ENCODE measurements at places on chromosomes 2 and 18. TPM values are rescaled to one million over a fixed set of nuclear protein-coding genes. Genes with fewer than 3 reads are reported as not detected.

- DNase-seq = no peak
Measured at GRCh38 chr2:156329031-156329926, 3.2 kb downstream of the NR4A2 start.

- DNase-seq = no peak
Measured at GRCh38 chr18:59041819-59042815, 97.6 kb upstream of the SEC11C start.

DNA sequence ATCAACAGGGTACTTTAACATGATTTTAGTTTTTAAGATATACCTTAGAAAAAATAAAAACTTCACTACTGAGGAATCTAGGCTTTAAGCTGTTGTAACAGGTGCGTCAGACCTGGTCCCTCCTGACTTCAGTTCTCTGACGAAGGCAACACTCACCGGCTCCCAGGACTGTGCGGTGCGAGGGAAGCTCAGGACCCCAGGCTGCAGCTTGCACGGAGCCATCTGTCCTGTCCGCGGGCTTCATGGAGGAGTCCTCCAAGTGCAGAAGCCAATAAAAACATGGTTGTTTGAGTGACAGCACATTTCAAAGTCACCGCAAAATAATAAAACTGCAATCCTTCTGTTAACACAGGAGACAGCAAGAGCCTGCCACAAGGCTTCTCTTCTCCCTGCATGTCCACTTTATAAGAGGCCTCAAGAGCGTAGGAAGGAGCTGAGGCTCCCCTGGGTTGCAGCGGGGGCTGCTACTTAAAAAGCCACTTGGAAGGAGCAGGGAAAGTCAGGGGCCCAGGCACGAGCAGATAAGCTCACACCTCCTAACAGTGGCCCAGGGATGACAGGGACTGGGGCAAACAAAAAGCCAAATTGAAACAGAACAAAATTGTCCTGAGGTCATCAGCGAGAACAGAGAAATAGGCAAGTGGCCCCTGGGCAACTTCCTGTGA lies 4.6 kb downstream of the HJURP start:
- no peak for DNase-seq

GRCh38 chr18:28588884-28589549 lies 412.1 kb upstream of the CDH2 start:
- no peak for DNase-seq

- DNase-seq = no peak
Measured at GRCh38 chr2:66583881-66584280, 149.0 kb downstream of the MEIS1 start.

- DNase-seq = no peak
Measured at GRCh38 chr2:11750422-11750821, 4.0 kb downstream of the LPIN1 start.

DNA sequence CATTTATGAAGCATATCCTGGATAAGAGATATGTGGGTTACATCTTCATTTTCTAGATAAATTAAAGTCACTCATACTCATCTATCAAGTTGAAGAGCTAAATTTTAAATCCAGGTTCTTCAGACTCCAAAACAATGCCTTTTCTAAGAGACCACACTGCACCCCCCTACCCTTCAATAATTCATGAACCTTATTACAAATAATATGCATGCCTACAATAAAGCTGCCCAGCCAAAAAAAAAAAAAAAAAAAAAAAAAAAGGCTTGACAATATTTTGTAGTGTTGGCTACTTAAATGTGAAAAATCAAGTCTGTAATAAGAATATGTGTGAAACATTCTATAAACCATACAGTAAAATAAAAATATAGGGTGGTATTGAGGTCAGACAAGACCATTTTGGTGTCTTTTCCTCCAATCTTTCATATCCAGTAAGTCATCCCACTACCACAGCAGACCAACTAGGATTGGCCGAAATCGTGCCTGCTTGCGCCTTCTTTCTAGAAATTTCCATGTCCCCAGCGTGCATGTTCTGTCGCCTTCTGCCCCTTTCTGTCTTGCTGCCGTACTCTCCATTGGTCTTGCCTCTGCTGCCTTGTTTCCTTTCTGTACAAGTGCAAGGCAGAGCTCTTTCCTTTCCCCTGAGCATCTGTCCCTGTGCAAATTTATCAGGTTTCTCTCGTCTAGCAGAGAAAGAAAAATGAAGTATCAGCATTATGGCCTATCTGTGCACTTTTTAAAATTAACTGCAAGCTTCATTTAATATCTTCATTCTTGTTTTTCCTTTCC lies 92.6 kb upstream of the NDUFV2 start:
- DNase-seq = no peak

- no peak for DNase-seq
Measured at GRCh38 chr2:48265169-48266030, 264.6 kb upstream of the STON1 start.

DNA sequence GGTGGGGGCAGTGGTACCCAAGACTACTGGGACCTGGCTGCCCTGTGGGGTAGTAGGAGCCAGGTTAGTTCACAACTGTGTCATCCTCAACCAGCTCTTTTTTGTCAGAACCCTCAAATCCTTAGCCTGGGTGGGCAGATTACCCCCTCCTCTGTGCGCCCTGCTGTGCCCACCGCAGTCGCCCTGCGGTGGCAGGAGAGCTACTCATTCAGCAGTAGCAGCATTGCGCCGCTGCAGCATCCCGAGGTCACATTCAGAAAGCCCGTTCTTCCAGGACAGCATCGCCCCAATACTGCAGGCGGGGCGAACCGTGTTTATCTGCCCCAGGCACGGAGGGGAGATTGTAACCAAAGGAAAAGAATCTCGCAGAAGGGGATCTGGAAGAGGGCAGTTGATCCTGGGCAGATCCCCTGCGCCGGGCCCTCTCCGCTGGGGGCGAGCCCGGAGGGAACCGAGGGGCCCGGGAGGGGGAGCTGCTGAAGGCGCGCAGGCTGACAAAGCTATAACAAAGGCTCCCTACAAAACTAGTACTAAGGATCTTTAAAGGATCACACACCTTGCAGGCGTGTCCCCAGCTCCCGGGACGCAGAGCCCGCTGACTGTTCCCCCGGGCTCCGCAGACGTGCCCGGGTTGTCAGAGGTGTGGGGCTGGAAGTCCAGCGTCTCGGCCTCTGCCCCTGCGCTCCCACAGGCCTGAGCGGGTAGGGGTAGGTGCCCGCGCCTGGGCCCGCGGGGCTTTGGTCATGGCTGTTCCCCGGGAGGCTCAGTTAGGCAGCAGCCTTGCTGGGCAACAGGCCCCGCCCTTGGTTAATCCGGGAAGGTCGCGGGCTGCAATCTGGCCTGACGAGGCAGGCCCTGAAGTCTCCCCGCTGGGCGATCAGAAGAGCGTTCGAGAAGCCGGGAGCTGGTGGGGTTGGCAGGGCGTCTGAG lies 13.2 kb downstream of the POU3F3 start:
- no peak for DNase-seq

GRCh38 chr2:26769089-26769761 lies 5.1 kb downstream of the SLC35F6 start:
- peak; percentile 52 for DNase-seq

DNA sequence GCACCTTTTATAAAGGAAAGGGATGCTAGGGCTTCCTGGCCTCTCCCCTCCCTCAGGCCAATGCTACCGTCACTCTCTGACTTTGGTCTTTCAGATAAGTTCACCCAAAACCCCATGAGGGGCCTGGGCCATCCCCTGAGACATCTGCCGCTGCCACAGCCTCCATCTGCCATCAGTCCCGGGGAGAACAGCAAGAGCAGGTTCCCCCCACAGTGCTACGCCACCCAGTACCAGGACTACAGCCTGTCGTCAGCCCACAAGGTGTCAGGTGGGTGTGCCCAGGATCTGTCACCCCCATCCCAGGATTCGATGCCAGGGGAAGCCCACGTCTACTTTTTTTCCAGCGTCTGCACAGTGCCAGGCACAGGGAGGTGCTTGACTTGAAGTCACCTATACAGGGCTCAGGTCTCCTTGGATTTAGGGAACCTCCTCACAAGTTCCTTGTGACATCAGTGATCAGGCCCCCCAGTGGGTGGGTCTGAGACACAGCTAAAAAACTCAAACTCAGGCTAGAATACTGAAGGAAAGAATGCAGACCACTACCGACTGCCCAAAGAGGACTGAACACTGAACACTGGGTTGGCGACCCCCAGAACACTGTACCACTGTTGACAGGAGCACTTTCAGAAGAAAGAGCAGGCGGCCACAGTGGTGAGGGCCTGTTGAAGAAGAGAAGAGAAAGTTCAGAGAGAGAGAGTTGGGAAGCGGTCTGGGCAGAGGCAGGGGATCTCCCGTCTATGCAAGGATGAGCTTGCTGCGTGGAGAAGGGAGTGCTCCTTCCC lies 85.3 kb downstream of the EPAS1 start:
- no peak for DNase-seq

- DNase-seq = no peak
Measured at GRCh38 chr2:56682397-56682760, 498.6 kb downstream of the CCDC85A start.

DNA sequence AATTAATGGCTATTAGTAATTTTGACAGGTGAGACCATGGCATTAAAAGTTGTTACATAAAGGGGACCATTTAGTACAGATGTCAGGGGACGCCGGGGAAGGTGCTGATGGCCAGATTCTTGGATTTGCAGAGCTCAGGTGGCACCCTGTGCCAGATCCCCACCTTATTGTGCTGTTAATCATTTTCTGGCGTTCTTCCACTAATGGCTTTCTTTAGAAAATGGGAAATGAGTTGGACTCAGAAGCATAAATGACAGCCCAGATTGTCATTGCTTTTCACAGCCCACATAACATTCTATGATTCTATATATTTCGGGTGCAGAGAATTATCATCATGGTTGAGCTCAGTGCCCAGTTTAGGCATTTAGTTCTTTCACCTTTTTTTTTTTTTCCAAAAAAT lies 257.2 kb upstream of the TCF4 start:
- no peak for DNase-seq

- no peak for DNase-seq
Measured at GRCh38 chr2:45937990-45938389, 286.5 kb downstream of the PRKCE start.

GRCh38 chr2:42519624-42520023 lies 25.8 kb upstream of the KCNG3 start:
- DNase-seq = no peak

GRCh38 chr2:19225931-19226330 lies 132.5 kb downstream of the OSR1 start:
- DNase-seq = no peak

DNA sequence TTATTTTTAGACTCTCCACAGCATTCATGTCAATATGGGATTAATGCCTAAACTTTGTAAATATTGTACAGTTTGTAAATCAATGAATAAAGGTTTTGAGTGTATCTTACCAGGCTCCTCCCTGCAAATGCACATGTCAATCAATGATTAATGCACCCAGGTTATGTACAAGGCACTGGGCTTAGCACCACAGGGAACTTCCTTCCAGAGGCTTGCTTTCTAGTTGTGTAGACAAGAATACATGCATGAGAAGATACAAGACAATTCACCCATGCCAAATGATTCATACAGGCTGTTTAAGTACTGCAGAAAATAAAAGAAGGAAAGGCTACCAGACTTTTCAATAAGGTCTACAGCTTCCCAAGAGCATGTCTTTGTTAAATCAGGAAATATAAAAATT lies 114.1 kb downstream of the MMADHC start:
- no peak for DNase-seq

DNA sequence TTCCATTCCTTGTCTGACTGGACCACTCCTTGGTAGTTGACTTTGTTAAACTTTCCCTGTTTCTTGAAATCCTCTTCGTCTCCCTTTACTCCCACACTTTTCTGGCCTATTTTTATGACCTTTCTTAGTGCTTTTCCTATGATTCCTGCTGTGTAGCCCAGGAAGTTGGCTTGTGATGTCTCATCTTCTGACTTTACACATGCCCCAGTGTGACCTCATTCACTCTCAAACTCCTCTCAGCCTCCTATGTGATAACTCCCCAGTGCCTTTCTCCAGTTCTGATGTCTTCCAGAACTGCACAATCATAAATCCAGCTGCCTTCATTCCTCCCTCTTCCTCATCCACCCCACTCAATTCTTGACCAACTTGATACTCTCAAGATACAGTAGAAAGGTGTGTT lies 407.6 kb downstream of the TGIF1 start:
- no peak for DNase-seq

- DNase-seq = no peak
Measured at GRCh38 chr2:225865468-225865867, 466.0 kb downstream of the NYAP2 start.

- DNase-seq = no peak
Measured at GRCh38 chr18:75307530-75307929, 96.9 kb downstream of the TSHZ1 start.

DNA sequence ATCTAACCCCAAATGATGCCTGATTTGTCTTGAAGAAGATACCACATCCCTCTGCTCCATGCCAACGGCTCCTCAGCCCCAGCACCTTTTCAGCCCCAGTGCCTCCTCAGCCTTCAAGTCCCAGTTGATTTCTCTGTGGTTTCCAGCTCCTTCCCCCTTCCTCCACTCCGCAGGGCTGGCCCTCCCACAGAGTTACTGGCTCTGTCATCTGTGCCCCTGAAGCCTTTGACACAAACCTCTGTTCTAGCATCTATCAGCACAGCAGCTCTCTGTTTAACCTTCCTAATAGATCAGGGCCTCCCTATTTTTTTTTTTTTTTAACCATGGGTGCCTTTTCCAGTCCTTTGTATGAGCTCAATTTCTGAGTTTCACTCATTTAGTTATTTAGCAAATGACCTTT lies 201.3 kb upstream of the CXCR4 start:
- DNase-seq = no peak

DNA sequence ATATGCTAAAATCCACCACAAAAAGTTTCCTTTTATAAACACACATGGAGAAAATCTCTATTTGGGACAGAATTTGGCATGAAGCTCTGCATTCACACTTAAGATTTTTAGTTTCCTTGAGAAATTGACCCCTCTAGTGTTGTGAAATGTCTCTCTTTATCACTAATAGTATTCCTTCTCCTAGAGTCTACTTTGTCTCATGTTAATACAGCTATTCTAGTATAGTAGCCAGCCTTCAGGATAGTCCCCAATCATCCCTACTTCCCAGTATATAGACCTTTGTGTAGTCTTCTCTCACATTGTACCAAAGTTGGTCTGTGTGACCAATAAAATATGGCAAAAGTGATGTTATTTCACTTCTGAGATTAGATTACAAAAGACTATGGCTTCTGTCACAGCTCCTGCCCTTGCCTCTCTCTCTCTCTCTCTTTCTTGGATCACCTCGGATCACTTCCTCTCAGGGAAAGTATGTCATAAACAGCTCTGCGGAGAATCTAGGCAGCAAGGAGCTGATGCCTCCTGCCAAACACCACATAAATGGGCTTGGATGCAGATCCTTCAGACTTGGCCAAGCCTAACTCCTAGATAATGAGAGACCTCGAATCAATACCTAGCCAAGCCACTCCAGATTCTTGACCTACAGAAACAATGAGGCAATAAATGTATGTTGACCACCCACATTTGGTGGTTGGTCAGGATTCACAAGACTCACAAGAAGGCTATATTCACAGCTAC lies 59.7 kb upstream of the NABP1 start:
- DNase-seq = peak; percentile 25

- no peak for DNase-seq
Measured at GRCh38 chr2:20576598-20577115, 74.2 kb downstream of the HS1BP3 start.

Gene ANKRD53
- total RNA-seq = 2.2 TPM

Gene IL36B
- not detected for total RNA-seq

Gene IL18RAP
- total RNA-seq = 136 TPM

Gene KYNU
- total RNA-seq = 3.3 TPM

Gene AQP12A
- total RNA-seq = not detected

Gene CFLAR
- 415 TPM for total RNA-seq

Gene ITSN2
- 115 TPM for total RNA-seq

Gene SKA1
- total RNA-seq = 1.2 TPM

Gene MARCO
- total RNA-seq = not detected

Gene NRP2
- not detected for total RNA-seq
